Metanephros (tissue), 2 donors: ENCODE measurements at places on chromosomes 11 and 22. TPM values are rescaled to one million over a fixed set of nuclear protein-coding genes. Genes with fewer than 3 reads are reported as not detected.

The C22orf31 gene
- total RNA-seq: 0.64 TPM

The CYB5R2 gene
- total RNA-seq: 11.9 TPM

The CHRM1 gene
- total RNA-seq: not detected

The ART5 gene
- total RNA-seq: 1.8 TPM

The OR52B2 gene
- not detected for total RNA-seq
